ENCODE measurements at places on chromosomes 5 and 9. TPM values are rescaled to one million over a fixed set of nuclear protein-coding genes. Genes with fewer than 3 reads are reported as not detected.

The GFRA3 gene
- not detected for total RNA-seq

The SLC6A18 gene
- total RNA-seq = not detected

The ALDOB gene
- not detected for total RNA-seq

The PRRX2 gene
- total RNA-seq = 0.18 TPM

The F2RL2 gene
- 20.2 TPM for total RNA-seq

The SLC25A2 gene
- total RNA-seq = not detected

The SLC24A2 gene
- not detected for total RNA-seq

The MARVELD2 gene
- total RNA-seq = 0.28 TPM

The ARHGAP26 gene
- total RNA-seq = 16.9 TPM

The SLC6A3 gene
- 0.23 TPM for total RNA-seq

The SHROOM1 gene
- 2.5 TPM for total RNA-seq

The CCL19 gene
- total RNA-seq = not detected

The RBM18 gene
- 29.4 TPM for total RNA-seq

The RMI1 gene
- total RNA-seq = 10.9 TPM

The WDR38 gene
- total RNA-seq = not detected

All from SJCRH30 (cell line).